ENCODE measurements at places on chromosomes 3 and 15. TPM values are rescaled to one million over a fixed set of nuclear protein-coding genes. Genes with fewer than 3 reads are reported as not detected.
A peak's percentile ranks its signal among the peaks of the same experiment; 100 is the strongest.

The OR5K2 gene
- polyA plus RNA-seq, result 0.55 TPM

The CLSTN2 gene
- 6.1 TPM for polyA plus RNA-seq

The CFAP20DC gene
- polyA plus RNA-seq, result 4.4 TPM

The OCA2 gene
- 9.8 TPM for polyA plus RNA-seq

The TMEM207 gene
- 13.4 TPM for polyA plus RNA-seq

The PLA2G4E gene
- polyA plus RNA-seq, result not detected

The GP9 gene
- polyA plus RNA-seq, result 0.33 TPM

DNA sequence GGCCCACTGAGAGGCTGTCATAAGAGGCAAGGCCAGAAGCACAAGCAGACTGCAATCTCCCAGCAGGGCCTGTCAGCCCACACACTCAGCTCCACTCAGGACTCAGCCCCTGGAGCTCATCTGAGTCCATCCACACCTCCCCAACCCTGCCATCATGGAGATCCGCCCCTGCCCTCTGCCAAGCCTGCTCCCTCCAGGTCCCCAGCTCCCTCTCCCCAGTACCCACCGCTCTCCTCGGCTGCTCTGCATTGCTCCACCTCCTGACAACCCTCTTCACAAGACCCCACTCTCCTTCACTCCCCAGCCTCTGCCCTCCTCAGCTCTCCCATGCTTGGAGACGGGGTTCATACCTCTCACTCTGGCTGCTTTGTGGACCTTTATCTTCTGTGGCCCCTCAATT is 11.1 kb downstream of the POC1A start:
- no peak for DNase-seq

- DNase-seq, result no peak
These were observed 136.3 kb upstream of the ABHD17C start for GRCh38 chr15:80558631-80559319.

DNA sequence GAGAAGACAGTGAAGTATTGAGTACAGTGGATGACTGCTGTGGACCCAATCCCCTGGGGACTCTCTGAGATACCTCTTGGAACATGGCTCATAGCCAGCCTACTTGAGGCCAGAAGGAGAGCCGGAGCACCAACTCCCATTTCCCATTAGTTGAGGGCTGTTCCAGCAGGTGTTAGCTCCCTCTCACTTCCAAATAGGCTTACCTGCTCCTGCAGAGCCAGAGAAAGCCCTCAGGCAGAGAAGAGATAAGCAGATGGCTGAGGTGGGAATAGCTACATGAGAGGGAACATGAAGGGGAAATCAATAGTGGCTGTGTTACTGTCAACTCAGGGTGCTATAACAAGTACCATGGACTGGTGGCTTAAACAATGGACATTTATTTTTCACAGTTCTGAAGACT is 4.6 kb upstream of the CCK start:
- DNase-seq, result no peak

GRCh38 chr15:99476413-99477222 is 89.2 kb upstream of the MEF2A start:
- DNase-seq, result no peak

- DNase-seq, result no peak
These were observed 69.4 kb downstream of the AAGAB start for GRCh38 chr15:67185051-67185450.

GRCh38 chr3:155079746-155080487 is at the start of gene MME:
MME (plus strand) TSS chr3:155080319; CDS start chr3:155084168, 3,849 bp downstream.
- no peak for DNase-seq

DNA sequence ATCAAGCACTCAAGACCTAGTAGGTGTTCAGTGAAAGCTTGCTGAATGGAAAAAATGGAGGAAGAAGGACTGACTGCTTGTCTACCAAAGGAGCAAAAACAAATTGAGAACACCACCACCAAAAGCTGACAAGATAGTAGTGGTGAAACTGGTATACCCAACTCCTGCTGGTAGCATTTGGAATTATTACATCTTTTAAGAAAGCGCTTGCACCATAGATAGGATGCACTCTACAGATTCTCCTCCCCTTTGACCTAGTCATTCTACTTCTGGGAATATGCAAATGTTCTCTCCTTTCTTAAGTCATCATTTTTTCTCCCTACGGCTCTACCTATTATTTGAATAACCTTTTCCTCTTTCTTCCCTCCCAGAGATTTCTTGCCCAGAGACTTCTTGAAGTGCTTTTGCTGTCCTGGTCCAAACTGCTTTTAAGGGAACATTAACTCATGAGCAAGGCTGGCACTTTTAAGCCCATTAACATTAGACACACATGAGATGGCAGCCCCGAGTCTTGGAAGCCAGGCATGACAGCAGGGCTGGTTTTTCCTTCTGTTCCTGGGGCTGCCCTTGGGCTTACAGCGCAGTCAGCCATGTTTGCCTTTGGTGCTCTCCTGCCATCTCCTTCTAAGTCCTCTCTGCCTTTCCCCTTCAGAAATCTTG is 75.0 kb upstream of the TLE3 start:
- no peak for DNase-seq

- no peak for DNase-seq
These were observed 130.5 kb upstream of the BFSP2 start for GRCh38 chr3:133269393-133269792.

DNA sequence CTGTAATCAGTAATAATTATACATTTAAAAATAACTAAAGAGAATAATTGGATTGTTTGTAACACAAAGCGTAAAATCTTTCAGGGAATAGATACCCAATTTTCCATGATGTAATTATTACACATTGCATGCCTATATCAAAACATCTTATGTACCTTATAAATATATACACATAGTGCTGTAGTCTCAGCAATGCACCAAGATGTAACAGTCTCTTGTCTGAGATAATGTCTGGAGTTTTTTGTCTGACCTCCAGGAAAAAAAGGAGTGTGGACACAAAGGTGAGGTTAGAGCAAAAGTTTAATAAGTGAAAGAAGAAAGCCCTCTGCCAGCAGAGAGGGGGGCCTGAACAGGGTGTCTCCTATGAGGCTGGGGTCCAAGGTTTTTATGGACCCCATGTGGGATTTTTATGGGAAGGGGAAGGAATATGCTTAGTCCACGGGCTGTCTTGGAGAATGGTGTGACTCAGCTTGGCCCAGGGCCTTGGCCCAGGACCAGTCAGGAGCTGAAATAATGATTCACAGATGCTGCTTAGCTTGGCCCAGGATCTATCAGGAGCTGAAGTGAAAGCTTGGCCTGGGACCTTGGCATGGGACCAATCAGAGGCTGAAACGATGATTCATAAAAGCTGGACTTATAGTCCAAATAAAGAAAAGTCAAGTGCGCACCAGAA is 545.0 kb downstream of the ZPLD1 start:
- DNase-seq, result peak; percentile 36

DNA sequence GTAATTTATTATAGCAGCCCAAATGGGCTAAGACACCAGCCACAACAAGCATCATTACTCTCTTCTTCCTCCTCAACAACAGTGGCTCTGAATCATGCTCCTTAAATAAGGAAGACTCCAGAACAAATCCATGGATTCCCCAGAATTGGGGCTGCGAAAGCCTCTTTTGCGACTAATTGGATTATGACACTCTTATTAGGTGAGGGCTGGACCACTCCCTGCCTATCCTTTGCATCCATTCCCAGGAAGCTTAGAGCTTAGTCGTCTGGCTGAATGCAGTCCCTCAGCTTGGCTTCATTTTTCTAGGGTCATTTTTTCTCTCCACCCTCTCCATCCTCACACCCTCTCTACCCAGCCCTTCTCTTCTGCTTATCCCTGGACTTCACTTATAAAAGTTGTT is 227.7 kb downstream of the ZNF621 start:
- DNase-seq, result no peak

- DNase-seq, result no peak
These were observed 177.1 kb upstream of the PFN2 start for GRCh38 chr3:150147776-150148175.

DNA sequence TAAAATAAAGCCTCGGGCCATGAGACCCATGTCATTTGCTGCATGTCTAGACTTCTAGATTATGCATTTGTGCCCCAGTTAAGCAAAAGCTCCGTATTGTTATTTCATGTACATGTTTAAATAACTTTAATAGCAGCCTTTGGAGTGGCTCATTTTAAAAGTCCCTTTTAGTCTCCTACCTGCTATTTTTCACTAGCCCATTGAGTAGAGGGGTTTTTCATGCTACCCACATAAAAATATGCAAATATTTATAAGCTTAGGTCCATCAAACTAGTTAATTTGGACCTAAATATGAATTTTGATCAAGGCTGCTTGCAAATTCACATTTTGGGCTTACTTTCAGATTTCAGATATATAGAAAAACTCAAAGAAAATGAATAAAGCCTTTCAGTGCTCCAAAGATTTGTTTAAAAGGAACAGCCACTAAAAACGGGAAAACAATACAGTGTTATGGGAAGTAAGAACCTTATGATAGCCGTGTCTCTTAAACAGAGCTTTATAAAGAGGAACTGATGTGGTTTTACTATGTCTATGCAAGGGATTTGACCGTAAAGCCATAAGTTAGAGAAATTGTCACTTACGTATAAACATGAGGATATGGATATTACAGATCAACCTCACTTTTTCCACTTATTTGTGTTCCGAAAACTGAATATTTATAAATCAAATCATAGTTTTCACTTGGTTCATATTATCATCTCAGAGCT is 30.0 kb downstream of the FILIP1L start:
- no peak for DNase-seq

GRCh38 chr15:39697509-39697908 is 85.1 kb downstream of the FSIP1 start:
- no peak for DNase-seq

DNA sequence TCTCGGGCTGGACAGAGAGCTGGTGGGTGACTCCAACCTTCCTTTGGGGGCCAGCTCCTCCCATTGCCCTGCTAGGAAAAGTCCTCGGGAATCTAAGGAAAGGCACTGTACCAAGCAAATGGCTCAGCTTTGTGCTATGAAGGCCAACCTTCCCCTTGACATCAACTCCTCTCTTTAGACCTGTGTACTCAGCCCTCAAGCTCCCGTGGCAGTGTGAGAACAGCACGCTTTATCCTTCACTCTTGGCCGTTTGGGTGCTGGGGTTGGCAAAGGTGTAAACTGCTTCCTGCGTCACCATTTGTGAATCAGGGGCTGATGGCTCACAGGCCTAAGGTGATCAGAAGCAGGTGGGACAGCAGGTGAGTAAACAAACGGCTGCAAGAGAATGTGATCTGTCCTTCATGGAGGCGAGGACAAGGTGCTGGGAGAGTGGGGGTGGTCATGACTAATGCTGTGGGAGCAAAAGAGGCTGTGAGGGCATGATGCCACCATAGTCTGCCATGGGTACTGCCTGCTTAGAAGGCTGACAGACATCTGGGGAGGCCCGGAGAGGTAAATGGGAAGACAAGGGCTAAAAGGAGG is 165.2 kb upstream of the TPM1 start:
- no peak for DNase-seq

GRCh38 chr3:140559546-140559945 is 118.3 kb upstream of the TRIM42 start:
- DNase-seq, result no peak

DNA sequence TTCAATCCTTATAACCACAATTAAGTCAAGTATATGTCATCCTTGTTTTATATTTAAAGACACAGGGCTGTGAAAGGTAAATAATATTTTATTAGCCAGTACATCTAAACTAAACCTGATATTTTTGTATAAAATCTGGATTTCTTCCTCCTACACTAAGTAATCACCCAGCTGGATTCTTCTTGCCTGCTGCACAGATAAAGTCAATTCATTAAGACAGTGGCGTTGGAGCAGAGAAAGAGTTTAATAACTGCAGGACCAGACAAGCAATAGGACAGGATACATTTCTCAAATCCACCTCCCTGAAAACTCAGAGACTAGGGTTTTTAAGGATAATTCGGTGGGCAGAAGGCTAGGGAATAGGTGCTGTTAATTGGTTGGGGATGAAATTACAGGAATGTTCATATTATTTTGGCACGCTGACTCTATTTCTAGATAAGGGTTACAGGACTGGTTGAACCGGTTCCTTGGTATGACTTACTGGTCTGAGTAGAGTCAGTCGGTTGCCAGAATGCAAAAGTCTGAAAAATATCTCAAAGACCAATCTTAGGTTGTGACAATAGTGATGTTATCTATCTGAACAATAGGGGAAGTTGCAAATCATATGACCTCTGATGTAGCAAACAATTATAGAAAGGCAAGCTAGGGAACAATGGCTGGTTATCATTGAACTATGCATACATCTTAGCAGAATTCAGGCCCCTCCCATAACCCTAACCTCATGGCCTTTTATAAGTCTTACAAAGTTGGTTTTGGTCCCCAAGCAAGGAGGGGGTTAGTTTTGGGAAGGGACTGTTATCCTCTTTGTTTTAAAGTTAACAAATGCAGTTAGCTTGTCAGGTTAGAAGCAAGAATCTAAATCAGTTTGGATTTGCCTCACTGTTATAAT is 244.8 kb downstream of the ALCAM start:
- DNase-seq, result peak; percentile 7

DNA sequence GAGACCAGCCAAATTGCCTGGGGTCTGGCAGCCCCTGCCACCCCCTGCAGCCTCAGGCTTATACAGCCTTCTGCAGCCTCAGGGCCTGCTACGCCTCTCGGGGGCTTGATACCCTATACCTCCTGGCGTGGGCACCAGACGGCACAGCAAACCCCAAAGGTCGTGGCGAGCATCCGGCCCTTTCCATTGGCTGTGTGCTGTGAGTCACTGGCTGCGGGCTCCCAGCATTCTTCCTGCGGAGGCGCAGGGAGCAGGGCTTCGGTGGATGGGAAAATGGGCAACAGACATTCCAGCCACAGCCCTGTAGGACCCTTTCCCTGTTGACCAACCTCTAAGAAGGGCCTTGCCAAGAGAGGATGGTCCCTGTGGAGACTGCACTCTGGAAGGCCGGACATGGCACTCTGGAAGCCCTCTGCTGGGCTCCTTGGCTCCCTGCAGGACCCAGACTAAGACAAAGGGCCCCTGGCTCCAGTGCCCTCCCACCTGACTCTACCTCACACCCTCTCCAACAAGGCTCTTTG is 59.6 kb downstream of the ITGA11 start:
- DNase-seq, result no peak

Data from left renal pelvis (tissue), 4 donors.